ENCODE measurements at places on chromosomes 4 and X.

- no peak for DNase-seq
Observed at GRCh38 chrX:100512471-100512870, 72.3 kb upstream of the TNMD start.

GRCh38 chr4:151091047-151091446 is 8.4 kb upstream of the RPS3A start:
- no peak for DNase-seq

GRCh38 chr4:82038936-82039335 is 334.9 kb downstream of the HNRNPD start:
- DNase-seq, result no peak

- no peak for DNase-seq
Observed at GRCh38 chr4:183097231-183098018, 1.6 kb upstream of the WWC2 start.

DNA sequence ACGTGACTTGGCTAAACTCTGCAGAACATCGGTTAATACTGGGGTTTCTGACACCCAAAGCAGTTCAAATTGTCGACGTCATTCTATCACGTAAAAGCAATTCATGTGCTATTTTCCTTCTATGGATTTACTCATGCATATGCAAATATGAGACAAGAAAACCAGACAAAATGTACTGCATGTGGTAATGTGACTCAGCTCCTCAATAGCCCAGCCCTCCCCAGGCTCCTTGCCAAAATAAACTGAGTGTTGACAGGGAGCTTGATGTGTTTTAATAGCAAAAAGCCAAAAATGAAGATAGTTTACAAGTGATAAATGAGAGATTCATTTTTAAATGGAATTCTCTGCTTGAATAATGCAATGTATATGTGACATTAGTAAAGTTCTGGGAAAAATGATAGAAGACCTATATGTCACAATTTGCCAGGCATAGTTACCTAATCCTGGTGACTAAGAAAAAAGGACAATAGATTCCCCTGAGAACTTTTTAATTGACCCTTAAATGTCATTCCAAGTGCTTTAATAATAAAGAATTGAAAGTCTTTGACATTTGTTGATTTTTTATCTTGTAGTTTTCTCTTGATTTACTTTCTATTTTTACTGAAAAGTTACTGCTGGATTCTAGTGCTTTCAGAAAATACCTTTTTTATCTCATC is 1700.6 kb upstream of the TENM3 start:
- no peak for DNase-seq

DNA sequence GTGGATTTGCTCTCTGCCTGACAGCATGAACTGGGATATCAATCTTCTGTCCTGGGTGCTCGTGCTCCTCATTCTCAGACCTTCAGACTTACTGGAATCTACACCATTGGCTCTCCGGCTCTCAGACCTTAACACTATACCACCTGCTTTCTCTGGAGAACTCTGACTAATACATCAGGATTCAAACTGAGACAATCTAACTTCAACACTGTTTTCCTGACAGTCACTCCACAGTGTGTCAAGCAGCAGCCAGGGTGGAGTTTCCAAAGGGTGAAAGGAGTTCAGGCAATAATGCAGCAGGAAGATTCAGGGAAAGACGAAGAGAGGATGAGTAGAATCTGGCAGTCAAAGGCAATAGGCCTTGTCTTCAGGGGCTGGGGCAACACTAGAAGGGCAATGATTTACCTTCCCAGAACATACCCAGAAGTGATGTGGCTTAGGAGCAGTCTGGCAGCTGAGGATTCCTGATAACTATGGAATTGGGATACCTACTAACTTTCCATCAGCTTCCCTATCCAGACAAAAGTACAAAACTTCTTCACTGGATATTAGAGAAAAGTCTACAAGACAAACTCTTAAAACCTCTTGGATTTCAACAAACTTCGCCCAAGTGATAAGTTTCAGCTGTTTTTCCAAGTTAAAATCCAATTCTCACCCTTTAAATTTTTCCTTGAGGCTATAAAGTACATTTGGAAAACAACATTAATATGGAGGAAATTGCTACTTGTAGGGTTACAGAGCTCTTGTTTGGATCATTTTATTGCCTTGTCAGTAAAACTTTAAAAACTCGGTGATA is 58.4 kb upstream of the SLIT2 start:
- DNase-seq, result no peak

GRCh38 chr4:79315891-79316290 is 10.0 kb downstream of the NAA11 start:
- DNase-seq, result no peak

DNA sequence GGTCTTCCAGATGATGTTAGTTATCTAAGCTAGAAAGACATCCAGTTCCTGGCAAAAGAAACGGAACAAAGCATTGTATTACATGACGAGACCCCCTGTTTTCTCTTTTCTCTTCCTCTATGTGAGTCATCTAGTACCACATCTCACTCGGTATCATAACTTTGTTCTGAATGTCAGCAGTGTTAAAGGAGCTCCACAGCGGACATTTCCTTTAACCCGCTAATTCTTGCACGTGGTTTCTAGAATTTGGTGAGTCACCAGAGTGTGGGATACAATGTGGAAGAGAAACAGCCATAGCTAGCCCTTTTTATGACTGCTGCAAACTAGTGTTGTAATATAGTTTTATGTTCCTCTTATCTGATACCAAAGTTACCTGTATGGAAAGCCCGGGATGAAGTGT is 243.7 kb downstream of the TENM3 start:
- no peak for DNase-seq

DNA sequence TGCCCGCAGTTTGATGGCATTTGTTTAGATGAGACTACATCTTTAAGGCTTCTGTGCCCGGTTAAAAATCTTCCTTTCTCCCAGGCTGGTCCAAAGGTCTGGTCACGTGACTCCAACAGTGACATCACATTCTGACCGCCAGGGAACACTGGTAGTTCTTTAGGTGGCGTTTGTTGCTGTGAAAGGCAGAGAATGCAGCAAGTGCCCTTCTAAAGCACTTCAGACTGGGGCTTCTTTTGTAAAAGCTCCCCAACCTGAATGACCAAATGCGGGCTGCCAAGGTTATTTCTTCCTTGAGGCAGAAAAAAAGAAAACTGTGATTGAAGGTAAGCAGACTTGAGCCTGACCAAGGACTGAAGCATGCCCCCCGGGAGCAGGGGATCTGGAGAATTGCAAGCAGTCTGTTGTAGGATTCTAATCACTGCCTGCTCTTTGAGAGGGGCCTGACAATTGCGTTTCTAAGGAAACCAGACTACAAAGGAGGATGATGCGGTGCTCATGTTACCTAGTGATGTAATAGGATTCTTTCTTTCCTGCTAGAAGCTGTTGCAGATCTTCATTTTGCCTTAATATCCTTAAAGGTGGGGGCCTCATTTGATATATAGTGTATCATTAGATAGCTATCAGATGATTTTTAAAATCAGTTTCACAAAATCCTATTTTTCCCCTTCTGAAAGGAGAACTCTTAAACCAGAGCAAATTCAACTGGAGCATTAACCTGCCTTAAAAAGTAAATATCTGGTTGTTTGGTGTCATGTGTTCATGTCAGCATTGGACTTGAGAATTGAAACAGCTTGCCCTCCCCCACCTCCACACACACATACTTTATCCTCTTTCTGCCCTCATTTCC is 133.1 kb downstream of the AKAP4 start:
- DNase-seq, result no peak

DNA sequence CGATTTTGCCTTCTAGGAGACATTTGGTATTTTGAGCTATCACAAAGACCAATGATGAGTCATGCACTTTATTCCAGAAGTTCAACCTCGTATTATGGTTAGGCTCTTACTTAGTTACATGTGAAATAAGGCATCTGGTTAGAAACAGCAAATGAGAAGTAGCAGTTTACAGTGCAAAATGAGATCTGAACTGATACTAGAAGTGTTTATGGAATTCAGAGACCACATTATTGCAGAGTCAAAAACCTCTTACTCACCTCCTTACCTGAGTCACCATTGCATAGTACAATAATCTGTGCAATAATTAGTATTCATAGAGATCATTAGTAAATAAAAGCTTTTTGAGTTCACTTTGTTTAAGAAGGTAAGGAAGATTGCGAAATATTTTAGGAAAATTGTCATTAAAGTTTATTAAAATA is 38.7 kb downstream of the SEC24B start:
- DNase-seq, result no peak
